ENCODE measurements at places on chromosomes 12 and 14. TPM values are rescaled to one million over a fixed set of nuclear protein-coding genes. Genes with fewer than 3 reads are reported as not detected.

DNA sequence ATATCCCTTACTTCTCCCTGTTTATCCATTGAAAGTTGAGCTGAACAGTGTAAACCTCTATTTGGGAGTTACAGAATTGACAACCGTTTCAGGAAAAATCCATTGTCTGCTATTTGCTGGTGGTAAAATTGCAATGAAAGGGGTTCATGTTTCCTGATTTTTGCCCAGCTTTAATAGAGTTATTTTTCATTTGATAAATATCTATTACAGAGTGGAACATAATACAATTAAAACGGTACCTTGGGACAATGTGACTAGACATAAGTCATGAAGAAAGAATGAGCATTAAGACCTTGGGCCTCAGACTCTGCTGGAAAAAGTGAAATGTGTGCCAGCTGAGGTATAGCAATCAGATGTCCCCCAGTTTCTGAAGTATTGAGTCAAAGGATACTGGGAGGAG lies 13.1 kb downstream of the PTPRR start:
- DNase-seq, result no peak

The NKX2-1 gene
- not detected for total RNA-seq

The APOLD1 gene
- 18.9 TPM for total RNA-seq

The DYRK2 gene
- total RNA-seq, result 8.3 TPM

- peak; percentile 69 for DNase-seq
Observed at GRCh38 chr12:9349888-9350885, 142.0 kb upstream of the PZP start.

DNA sequence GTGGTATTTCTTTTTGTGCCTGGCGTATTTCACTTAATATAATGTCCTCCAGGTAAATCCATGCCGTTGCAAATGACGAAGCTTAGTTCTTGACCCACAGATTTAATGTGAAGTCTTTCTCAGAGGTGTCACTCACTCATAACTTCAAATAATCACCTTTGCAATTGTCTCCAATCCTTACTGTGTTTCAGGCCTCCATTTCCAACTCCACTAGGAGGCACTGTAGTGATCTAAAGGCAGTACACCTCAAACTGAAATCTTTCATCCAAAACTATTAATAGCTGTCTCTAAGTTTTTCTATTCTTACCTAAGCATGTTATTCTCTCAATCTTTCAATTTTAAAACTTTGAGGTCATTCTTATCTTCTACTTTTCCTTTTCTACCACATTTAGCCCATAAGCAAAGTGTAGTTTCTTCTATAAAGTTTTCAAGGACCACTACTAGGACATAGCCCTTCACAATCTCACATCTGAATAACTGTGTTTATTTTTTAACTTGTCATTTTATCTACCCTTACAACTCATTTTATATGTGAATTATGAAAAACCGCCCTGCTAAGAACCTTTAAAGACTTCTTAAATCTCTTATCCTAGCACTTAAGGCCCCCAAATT lies 25.5 kb upstream of the FBXO34 start:
- peak; percentile 28 for DNase-seq

GRCh38 chr12:91833780-91834359 lies 311.8 kb downstream of the BTG1 start:
- DNase-seq, result no peak

GRCh38 chr12:50401500-50402081 lies 906 bp downstream of the LARP4 start:
- peak; percentile 36 for DNase-seq

The HOXC11 gene
- 1.9 TPM for total RNA-seq

GRCh38 chr14:93743270-93744060 lies 44.8 kb downstream of the PRIMA1 start:
- DNase-seq, result no peak

DNA sequence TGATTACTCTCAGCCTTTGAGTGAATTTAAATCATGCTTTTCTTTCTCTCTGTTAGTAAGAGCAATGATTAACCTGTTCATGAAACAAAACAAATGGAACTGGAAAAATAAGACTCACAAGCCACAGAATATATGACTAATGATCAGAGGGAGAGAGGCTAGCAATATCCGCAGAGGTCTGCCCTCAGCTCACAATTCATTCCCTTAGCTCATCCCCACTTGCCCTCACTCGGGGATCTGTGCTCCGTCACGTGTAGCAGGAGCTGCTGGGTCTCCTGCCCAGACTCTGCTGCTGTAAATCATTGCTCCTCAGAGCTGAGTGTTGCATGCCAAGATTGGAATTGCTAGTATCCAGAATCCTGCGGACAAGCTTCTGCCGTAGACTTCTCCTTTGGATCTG lies 53.1 kb upstream of the GNG2 start:
- peak; percentile 57 for DNase-seq

- no peak for DNase-seq
Observed at GRCh38 chr12:6928022-6928702, 403 bp downstream of the ATN1 start.

The ZFHX2 gene
- 0.05 TPM for total RNA-seq

- no peak for DNase-seq
Observed at GRCh38 chr12:84089356-84089755, 823.2 kb downstream of the SLC6A15 start.

- peak; percentile 65 for DNase-seq
Observed at GRCh38 chr12:65911321-65911720, 87.0 kb downstream of the HMGA2 start.

The RNFT2 gene
- 5.7 TPM for total RNA-seq

DNA sequence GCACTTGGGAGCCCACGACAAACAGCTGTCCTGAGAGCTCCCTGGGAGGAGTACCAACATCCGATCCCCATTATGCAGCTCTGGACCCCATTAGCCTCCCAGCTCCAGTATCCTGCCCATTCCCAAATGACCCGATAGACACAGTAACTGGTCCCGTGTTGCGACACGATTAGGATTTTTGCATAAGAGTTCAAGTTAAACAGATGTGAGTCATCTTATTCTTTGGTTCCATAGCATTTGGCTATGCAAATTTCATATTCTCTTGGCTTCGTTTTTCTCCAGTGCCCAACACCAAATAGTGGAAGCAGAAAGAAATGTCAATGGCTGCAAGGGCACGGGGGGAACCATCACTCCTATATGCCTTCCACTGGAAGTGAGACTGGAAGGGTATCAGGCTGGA lies 43.0 kb upstream of the LRRC10 start:
- no peak for DNase-seq

The NEUROD4 gene
- not detected for total RNA-seq

The CAPS2 gene
- total RNA-seq, result 3.7 TPM

DNA sequence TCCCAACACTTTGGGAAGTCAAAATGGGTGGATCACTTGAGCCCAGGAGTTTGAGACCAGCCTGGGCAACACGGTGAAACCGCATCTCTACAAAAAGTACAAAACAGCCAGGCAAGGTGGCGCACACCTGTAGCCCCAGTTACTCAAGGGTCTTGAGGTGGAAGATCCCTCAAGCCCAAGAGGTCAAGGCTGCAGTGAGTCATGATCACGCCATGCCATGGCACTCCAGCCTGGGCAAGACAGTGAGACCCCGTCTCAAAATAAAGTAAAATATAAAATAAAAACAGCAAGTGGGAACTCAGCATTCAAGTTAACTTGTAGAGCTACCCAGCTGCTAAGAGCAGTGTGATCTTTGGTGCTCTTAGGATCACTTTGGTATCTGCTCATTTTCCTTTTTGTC lies 12.7 kb downstream of the RFC5 start:
- no peak for DNase-seq

GRCh38 chr12:101927036-101927435 lies 49.7 kb downstream of the DRAM1 start:
- no peak for DNase-seq

DNA sequence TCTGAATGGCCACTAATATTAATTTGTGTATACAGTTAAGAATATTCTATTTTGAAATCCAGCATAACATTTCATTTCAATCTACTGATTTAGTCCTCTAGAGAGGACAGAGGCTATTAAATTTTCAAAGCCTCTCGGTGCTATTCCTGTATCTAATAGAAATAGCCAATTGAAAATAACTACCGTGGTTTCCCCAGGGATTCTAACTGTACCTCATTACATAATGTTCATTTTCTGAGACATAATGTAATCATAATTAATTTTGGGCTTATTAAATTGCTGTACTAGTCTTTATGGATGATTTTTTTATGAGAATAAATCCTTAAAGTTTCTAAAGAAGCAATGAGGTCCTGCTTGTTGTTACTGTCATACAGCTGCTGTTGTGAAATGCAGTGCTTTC lies 38.6 kb upstream of the ACSS3 start:
- DNase-seq, result no peak

DNA sequence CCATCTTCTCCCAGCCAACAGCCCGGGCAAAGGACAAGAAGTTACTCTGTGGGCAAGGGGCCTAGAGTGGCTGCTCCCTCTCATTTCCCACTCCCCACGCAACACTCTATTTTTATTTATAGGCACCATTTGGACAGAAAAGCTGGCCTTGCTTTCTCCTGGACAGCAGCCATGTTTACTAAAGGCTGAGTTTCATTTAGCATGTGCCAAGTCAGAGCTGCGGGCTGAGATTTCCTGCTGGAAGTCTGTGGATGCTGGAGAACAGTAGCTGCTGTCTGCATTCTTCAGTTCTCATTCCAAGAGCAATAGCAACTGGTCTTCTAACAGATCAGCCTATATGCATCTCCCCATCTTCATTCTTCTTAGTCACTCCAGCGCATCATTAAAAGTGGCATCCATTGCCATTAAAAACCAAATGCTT lies 8.3 kb downstream of the COL2A1 start:
- DNase-seq, result peak; percentile 50

GRCh38 chr14:73780896-73781295 lies 66.7 kb upstream of the PNMA1 start:
- no peak for DNase-seq

DNA sequence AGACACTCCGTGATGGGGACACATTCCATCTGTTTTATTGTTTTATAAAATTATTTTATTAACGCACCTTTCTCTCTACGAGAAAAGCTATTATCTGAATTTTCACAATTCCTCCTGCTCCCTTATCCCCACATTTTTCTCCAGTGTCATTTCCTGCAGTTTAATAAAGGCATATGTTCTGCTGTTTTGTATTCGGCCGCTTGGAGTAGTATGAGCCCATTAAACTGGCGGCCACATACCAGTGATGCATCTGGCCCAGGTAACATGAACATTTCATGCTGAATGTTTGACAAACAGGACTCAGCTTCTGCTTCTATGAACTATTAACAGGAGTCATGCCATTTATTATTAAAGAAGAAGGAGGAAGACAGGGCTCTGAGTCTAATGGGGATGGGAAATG lies 511.0 kb downstream of the TMEM121 start:
- no peak for DNase-seq

The LRRC10 gene
- total RNA-seq, result not detected

GRCh38 chr14:53533384-53533970 lies 380.4 kb upstream of the DDHD1 start:
- no peak for DNase-seq

GRCh38 chr12:52561880-52562449 lies 9.0 kb upstream of the KRT71 start:
- DNase-seq, result peak; percentile 9

DNA sequence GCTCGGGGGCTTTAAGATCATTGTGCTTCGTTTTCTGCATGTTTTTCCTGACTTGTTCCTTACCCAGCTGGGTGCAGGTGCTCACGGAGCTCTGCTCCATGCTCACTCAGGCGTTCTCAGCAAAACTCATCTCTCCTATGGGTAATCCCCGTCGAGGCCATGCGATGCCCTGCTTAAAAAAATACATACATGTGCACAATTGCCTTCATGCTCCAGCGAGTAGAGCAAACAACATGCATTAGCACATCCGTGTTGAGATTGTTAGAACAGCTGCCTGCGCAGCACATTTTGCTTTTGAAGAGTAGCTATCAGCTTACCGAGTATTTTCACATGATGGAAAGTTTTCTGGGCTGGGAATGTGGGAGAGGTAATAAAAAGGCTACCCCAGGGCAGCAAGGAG lies 16.2 kb downstream of the AACS start:
- DNase-seq, result no peak

DNA sequence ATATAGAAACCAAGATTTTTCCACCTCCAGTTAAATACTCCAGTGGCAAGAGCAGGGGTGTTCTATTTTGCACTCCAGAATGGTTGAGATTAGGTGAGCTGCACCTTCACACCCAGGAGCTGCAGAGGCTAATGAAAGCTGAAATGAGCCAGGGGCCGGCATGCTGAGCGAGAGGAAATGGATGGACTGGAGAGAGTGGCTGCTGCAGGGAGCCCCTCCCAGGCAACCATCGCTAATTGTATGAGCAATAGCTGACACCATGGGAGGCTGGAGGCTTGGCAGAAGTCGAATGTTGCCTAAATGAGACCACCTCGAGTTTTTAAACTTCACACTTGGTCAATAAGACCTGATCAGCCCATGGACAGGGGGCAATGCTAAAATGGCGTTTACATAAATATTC lies 301.8 kb upstream of the TMPO start:
- no peak for DNase-seq

DNA sequence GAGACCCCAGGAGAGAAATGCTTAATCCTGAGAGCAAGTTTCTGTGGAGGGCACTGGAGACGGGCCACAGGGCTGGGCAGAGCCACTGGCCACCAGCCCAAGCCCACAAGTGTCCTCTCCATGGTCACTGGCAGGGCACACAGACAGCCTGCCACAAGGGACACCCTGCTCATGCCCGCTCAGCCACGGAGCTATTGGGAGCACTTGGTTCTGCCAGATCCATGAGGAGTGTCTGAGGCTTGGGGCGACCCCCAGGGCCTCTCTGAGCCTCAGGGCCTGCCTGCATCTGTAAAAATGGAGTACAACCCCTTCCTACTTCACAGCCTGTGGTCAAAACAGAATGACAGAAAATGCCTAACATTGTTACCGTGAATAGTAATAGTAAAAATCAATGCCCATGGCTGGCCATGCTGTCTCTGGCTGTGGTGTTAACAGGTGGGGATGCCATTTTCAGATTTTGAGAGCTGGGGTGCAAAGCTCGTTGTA lies 3.2 kb downstream of the PGF start:
- DNase-seq, result no peak

The IL26 gene
- total RNA-seq, result not detected

The CLECL1 gene
- not detected for total RNA-seq

The SLC17A8 gene
- total RNA-seq, result not detected

- DNase-seq, result peak; percentile 43
Observed at GRCh38 chr14:73295198-73295796, 58.0 kb downstream of the PAPLN start.

The ACVR1B gene
- 3.1 TPM for total RNA-seq

DNA sequence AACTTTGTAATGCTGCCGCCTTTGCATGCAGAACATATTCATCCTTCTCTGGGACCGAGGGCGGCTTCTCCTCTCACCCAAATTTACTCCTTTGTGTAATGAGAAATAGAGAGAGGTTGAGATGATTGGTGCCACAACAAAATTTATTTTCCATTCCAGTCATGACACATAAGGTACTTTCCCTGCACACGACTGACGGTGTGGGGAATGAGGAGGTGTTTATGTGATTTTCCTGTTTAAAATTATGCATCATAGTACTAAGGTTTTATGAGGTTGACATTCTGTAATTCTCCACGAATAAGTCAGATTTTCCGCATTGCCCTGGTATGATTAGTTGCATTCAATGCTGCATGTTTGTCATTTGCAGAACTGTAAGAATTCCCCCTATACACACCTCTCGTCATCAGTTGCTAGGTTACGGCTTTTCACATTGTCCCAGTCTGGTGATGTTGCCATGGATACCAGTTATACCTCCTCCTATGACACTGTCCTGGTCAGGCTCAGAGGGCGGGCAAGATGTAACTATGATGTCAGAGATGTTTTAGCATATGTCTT lies 23.1 kb downstream of the BICDL1 start:
- DNase-seq, result peak; percentile 89

The KRT79 gene
- not detected for total RNA-seq
